GM13977 (cell line): ENCODE measurements at places on chromosomes 12 and 14.

GRCh38 chr12:105048315-105048714, 35.9 kb downstream of the ALDH1L2 start:
- DNase-seq: no peak

DNA sequence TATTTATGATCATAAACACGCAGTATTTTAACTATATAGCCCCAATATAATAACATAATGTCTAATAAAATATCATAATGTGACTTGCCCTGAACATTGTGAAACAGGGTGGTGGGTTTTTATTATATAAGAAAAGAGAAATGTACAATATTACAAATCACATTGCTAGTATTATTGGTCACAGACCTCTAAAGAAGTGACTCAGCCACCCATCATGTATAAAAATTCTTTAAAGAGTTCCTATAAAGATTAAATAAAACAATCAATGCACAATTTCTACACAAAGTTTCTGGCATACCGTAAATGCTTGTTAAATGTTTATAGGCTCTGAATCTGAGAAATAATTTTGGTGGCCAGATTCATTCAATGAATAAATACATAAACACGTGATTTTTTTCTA, 28.9 kb downstream of the ABCC9 start:
- DNase-seq: no peak

- peak; percentile 96 for DNase-seq
Observed at GRCh38 chr12:42144408-42145196, at the start of gene GXYLT1. GXYLT1 (minus strand) TSS chr12:42144874; CDS start chr12:42144646, 228 bp downstream.

DNA sequence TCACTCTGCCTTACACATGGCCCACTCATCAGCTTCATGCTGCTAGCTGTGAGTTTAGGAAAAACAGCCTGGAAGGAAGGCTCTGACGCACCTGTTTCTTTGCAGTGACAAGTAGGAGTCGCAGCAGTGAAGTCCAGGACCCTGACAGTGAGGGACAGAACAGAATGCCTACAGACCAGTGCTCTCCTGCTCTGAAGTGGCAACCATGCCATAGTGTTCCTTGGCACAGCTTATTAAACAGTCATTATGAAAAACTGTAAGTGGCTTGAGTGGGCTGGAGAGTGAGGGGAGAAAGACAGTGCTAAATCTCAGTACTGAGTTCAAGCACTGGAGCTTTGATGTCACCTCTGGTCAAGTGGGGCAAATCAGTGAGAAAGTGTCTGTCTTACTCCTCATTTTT, 61.7 kb downstream of the MYRFL start:
- no peak for DNase-seq

GRCh38 chr12:51871126-51871525, 16.8 kb upstream of the ANKRD33 start:
- DNase-seq: no peak

DNA sequence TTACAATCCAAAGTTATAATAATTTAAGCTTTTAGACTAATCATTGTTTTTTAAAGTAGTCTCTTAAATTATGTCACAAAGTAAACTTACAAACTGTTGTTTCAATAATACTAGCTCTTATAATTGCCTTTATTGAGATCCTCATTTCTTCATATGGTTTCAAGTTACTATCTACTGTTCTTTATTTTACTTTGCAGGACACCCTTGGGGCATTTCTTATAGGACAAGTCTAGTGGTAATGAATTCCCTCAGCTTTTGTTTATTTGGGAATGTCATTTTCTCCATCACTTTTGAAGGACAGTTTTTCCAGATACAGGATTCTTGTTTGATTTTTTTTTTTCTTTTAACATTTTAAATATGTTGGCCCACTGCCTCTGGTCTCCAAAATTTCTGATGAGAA, 8.1 kb upstream of the ZFP36L1 start:
- DNase-seq: no peak

- DNase-seq: no peak
Observed at GRCh38 chr12:76883151-76883550, 4.3 kb upstream of the CSRP2 start.

DNA sequence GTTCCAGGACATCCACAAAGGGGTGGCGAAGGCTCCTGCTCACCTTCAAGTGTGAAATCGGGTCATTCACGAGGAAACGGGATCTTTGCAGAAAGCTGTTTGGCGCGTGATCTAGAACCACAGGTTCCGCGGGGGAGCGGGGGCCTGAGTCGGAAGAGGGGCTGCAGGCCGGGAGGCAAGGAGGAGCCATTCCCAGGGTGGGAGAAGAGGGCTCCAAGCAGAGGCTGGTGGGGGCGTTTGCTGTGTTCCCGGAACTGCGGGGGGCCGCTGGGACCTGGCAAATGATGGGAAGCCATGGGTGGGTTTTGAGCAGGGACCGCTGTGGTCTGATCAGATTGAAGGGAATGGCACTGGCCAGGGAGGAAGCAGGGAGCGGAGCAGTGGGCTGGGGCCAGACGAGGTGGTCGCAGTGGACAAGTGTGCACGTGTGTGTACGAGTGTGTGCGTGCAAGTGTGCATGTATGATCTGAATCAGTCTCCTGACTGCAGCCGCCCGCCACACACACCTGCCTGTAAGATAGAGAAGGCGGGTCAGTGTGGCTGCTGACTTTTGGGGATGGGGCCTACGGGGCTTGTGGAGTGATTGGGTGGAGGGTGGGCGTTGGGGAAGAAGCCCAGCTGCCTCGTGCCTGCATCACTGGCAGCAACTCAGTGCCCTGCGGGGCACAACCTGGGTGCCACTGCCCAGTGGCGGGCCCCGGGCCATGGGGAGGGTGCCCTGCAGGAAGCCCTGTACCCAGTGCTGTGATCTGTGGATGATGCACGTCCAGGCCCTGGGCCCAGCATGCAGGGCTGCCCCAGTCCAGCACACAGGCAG, 141.9 kb downstream of the KIF26A start:
- DNase-seq: no peak

DNA sequence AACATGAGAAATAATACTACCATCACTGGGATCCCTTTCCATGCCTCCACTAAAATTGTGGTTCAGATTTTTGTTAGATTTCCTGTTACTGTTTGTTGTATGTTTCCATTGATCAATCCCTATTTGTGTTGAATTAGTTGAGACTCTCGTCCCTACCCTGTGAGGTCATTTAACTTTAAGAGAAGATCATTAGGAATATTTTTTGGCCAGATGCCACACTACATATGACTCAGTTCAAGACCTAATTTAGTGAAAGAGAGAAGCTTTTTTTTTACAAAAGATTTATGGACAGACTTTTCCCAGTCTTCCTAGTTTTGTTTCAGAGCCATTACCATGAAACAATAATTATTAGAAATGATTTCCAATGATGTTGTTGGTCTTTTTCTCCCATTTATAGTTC, 35.5 kb downstream of the CPSF6 start:
- DNase-seq: no peak

DNA sequence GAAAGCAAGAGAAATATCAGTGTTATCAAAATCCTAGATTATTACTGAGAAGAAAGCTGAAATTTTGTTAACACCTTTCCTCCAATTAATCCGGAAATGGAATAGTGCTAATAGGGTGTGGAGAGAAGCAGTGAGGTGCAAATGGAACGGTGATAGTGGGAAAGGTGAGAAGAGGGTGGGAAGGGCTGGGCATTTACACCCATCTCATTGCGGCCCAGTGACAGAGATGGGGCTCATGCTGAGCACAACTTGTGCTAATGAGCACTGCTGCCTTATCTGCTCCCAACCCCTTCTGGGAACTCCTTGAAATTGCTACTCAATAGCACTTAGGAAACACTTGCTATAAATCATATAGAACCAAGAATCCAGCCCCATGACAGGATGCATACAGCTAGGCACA, 94.4 kb downstream of the PTPRR start:
- no peak for DNase-seq

DNA sequence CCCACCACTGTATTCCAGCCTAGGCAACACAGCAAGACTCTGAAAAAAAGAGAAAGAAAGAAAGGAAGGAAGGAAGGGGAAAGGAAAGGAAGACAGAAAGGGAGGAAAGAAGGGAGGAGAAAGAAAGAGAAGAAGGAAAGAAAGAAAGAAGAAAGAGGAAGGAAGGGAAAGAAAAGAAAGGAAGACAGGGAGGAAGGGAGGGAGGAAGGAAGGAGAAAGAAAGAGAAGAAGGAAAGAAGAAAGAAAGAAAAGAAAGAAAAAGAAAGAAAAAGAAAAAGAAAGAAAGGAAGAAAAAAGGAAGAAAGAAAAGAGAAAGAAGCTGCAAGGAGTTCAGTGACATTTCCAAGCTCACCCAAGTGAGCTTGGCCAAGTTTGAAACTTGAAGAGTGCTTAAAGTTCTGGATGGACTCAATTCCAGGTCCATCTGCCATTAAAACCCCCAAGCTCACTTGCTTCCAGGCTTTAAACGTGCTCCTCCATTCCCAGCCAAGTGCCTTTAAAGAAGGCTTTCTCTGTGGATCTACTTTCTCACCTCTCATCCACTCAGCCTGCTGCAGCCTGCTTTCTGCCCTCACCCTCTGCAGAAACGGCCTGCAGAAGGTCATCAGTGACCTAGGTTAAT, 101.5 kb downstream of the VCPKMT start:
- no peak for DNase-seq

DNA sequence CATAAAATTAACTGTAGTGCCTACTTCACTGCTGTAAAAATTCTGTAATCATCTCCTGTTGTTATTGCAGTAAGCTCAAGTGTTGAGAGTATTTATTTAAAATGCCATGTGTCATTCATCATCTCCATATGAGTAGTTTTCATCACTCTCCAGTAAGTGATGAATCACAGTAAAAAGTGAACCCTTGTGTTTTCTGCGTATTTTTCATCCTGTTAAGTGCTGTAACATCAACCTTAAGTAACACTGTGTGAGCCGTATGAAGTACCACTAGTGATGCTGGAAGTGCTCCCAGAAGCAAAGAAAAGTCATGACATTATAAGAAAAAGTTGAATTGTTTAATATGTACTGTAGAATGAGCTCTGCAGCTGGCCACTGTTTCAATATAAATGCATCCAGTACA, 55.4 kb downstream of the SLCO1B3 start:
- DNase-seq: no peak

DNA sequence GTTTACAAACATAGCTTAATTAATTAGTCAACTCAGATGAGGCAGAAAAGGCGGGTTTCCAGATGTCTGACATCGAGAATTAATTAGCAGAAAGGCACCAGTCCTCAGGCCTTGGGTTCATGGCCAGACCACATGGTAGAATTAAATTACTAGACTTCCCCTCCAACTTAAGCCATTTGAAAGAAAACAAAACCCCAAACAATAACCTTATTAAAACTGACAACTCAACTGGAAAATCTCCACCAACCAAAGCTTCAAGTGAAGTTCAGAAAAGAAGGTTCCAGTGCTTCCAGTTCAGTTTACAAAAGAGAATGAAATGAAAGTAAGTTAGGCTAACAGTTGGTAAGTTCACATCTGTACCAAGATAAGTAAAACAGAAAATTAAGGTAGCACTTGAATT, 349.5 kb downstream of the GRIN2B start:
- no peak for DNase-seq

GRCh38 chr12:96136725-96137378, 57.3 kb upstream of the ELK3 start:
- no peak for DNase-seq

- DNase-seq: no peak
Observed at GRCh38 chr12:107574691-107575090, 110.9 kb upstream of the PWP1 start.

GRCh38 chr14:100640471-100641273, 53.5 kb upstream of the BEGAIN start:
- peak; percentile 68 for DNase-seq

GRCh38 chr14:104150136-104151025, 12.0 kb downstream of the KIF26A start:
- DNase-seq: no peak

GRCh38 chr12:107329569-107330324, 236.4 kb upstream of the CRY1 start:
- DNase-seq: no peak

- no peak for DNase-seq
Observed at GRCh38 chr14:33369041-33369440, 430.4 kb downstream of the NPAS3 start.

DNA sequence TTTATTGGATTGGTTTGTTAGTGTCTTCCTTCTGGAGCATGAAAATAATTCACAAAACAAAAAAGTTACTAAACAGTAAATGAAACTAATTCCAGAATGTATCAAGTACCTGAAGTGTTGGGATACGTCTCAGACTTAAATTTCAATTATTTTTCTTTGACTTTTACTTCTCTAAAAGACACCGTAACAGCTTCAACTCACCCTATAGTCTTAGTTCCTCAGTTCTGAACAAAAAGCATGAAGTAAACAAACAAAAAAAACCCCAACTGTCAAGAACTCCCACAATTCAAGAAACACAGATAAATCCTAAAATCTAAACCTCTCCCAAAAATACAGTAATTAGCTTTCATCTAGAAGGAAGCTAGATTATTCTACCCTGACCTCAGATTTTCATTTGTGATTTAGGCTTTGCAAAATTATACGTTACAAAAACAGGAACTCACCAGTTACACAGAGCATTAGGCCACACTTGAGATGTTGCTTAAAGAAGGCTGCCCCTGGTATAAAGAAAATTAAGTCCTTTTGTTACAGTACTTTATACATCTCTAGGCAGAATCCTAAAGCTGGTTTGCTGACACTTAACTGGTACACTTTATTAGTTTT, 10.2 kb downstream of the HEATR5A start:
- no peak for DNase-seq

DNA sequence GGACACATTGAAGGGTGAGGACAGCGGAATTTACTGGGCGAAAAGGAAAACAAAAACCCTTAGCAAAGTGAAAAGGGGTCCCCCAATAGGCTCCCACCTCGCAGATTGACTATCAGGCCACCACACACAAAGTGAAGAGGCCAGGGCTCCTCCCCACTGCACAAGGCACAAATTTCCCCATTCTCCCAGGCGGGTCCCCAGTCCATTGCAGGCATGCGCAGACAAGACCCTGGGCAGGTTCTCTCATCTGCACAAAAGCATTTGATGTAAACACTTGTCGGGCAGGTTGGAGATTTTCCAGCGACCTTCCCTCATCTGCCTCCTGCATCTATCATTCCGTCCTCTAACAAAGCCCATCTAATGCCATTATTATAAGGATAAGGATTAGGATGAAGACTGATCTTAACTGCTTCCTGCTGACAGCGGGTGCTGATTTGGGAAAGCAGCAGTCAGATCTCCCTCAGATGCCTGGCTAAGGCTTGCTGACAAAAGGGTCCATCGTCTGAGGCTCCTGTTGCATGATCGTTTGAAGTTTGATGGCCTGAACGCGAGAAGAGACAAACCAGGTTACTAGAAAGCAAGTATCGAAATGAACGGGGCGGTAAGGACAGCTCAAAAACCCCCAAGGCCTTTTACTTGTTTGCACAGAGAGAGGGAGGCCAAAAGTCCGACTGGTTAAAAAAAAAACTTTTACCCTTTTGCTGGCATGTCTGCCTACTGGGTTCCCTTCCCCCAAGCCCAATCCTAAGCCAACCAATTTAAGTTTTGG, 14.4 kb downstream of the ASCL4 start:
- no peak for DNase-seq

DNA sequence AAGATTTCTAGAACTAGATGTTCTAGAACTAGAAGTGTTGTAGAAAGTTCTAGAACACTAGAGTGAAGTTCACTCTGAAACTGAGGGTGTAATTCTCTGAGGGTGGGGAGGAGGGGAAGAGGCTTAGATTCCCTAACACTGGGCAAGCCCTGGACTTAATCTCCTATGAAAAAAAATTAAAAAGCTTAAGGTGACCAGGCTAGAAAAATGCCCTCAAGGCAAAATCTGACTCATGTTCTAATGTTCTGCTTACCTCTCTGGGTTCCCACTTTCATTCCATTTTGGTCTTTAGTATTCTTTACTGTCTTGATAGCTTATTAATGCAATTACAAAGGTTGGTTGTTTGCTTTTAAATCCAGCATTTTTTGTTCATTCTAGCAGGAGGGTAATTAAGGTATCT, 101.5 kb downstream of the KICS2 start:
- no peak for DNase-seq

- no peak for DNase-seq
Observed at GRCh38 chr12:124544311-124544970, 23.0 kb downstream of the NCOR2 start.

- DNase-seq: no peak
Observed at GRCh38 chr14:70898111-70898745, 9.0 kb upstream of the PCNX1 start.
